ENCODE measurements at places on chromosomes 13 and 19.

DNA sequence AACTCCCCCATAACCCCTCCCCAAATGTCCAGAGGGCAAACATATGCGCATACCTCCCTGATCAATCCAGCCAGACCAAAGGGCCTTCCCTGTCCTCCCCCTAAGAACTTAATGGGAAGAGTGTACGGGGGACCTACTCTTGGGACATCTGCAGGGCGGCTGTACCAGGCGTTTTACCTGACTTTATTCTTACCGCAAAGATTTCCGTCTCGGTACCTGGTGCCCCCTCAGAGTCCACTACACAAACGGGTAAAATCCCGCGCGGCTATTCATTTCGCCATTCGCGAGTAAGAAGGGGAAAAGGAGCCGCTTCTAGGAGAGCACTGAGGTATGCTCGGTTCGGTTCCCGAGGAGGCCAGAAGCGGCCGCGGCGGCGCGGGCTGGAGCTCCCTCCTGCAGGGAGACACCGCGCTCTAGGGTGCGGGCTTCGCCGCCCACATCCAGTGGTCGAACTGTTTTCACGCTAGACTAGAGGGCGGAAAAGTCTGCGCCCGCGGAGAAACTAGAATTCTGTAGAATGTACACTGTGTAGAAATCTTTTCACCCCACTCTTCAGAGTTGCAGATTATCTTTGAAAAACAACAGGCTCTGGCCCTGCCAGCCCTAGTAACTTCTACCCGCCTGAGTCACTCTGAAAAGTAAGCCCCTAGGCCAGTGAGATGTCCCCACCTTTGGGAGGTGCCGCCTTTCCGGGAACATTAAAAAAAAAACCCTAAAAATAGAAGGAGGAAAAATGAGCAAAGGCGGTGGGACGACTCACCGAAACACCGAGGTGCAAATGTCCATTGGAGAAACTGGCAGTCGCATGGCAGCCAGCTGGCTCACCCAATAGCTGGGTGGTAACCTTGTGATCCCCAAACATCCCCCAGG lies 3.8 kb upstream of the TSHZ3 start:
- no peak for DNase-seq

- no peak for DNase-seq
These were observed 260.4 kb downstream of the NALCN start for GRCh38 chr13:101155920-101156319.

DNA sequence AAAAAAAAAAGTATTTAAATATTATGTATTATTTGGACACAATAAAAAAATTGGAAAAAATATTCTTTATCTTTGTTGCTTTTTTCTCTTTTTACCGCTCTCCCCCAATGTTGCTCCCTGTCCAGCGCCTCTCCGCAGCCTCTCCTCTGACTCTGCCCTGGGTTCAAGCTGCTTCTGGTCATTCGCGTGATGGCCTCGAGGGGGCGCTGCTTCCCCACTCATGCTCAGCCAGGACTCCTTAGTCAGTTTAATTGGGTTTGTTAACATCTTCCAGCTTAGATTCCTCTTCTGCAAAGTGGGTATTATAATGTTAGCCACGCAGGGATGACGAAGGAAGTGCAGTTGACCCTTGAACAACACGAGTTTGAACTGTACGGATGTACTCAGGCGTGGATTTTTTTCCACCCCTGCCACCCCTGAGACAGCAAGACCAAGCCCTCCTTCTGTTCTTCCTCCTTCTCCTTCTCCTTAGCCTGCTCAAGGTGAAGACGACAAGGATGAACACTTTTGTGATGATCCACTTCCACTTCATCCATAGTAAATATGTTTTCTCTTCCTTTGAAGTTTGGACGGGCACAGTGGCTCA lies 4.9 kb upstream of the NWD1 start:
- DNase-seq: no peak

DNA sequence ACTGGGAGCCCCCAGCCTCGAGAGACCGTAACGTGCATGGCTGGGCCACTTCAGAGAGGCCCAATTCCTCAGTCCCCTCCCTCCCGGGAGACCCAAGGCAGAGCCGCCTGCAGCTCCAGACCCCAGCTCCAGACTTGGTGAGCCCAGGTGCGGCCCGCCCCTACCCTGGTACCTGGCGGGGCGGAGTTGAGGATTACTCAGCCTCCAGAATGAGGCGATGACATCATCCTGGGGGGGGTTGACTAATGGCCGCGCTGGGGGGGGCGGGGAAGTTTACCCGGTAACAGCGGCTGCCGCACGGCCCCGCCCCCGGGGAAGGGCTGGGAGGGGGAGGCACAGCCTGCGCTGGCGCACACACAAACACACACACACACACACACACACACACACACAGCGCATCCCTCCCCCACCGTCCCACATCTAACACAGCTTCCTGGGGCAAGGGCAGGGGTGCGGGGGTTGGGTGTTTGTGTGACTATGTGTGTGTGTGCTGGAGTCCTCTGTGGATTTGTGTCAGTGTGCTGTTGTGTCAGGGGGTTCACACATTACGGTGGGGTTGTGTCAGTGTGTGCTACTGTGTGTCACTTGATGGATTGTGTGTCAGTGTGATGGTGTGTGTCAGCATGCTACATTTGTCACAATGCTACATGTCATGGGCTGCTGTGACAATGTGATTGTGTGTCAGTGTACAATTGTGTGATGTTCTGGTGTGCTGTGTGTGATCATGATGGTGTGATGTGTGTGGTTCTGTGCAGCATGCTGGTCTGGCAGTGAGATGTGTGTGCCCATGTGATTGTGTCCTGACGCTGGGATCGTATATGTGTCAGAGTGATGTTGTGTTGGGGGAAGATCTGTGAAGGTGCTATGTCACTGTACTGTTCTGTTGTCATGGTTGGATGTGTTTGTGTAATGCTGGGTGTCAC lies 10.3 kb upstream of the BBC3 start:
- peak; percentile 80 for DNase-seq

- DNase-seq: no peak
These were observed 66.1 kb upstream of the C1QTNF9 start for GRCh38 chr13:24243302-24243701.

GRCh38 chr13:110886870-110887596 lies 27.8 kb downstream of the ANKRD10 start:
- no peak for DNase-seq

GRCh38 chr13:113159701-113160100 lies 1.3 kb downstream of the PROZ start:
- DNase-seq: no peak

- DNase-seq: no peak
These were observed 5.5 kb downstream of the MAG start for GRCh38 chr19:35297515-35297848.

DNA sequence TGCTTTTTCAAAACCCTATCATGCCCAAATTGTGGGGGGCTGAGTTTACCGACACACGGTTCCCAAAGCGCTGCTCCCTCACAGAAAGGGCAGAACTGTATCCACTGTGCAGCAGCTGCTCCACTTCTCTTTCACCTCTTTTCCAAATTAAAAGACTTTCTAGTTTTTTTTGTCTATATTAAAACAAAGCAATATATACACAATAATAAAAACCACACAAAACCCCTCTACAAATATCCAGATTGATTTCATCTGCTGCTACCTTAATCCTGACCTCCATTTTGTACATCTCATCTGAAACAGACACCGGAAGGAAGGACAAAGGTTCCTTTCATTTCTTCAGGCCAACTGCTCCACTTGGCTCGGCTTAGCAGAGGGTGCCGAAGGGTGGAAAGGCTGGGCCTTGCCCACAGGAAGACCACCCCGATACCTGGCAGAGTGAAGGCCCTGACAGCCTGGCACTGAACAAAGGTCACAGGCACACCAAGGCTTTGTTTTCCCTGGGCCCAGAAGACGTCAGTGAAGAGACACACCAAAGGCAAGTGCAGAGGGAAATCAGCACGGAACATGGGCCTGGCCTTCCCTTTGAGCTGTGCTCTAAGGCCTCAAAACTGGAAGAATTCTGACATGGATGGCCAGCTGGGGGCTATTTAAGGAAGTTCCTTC lies 71.6 kb downstream of the LATS2 start:
- no peak for DNase-seq

GRCh38 chr19:35483089-35483488 lies 7.2 kb downstream of the KRTDAP start:
- no peak for DNase-seq

DNA sequence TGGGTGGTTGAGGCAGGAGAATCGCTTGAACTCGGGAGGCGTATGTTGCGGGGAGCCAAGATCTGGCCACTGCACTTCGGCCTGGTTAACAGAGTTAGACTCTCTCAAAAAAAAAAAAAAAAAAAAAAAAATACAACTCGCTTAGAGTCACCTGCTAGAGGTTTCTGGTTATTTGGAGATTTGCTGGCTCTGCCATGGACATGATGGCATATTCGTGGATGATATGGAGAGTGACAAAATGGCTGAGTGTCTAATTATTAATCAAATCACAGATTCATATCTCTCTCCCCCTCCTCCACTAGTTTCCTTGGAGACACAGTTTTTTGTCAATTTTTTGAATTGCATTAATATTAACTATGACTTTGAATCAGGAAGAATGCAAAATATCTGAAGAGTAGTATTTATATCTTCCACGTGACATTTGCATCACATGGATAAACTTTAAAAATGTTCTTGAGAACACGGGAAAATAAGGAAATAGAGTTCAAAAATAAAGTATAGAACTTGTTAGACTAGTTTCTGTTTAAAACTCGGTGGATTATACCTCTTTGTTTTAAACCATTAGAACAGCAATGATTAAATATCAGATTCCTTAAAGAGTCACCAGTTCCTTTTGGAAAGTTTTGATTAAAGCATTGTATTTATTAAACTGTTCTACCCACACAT lies 47.8 kb downstream of the KLF5 start:
- no peak for DNase-seq

GRCh38 chr13:46624353-46624752 lies 71.4 kb downstream of the LRCH1 start:
- DNase-seq: no peak
